ENCODE measurements at places on chromosomes 2 and 18.

GRCh38 chr2:85405201-85406059 is 4.7 kb downstream of the CAPG start:
- peak; percentile 65 for DNase-seq

DNA sequence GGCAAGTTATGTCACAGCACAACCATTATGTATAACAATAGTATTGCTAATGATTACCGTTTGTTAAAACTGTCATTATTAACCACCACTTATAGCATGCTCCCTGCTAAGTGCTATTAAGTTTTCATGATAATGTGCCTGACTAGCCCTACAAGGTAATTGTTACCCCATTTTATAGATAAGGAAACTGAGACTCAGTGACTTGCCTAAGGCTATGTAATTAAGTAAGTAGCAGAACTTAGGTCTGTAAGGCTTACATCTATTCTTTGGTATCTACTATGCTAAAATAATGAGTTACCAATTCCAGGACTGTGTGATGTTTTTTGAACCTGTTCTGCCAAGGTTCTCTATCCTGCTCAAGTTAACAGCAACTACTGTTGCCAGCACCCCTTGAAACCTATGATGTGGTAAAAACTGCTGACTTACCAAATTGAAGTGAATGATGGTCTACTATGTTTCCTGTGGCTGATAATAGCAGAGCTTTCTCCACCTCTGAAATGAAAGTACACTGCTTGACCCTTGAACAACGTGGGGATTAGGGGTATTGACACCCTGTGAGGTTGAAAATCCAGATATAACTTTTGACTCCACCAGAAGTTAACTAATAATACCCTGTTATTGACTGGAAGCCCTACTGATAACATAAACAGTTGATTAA is 18.2 kb downstream of the ACVR2A start:
- peak; percentile 13 for DNase-seq

- no peak for DNase-seq
Measured at GRCh38 chr2:97963880-97964279, 31.9 kb downstream of the TMEM131 start.

GRCh38 chr18:8709248-8710059 is 4.1 kb downstream of the MTCL1 start:
- DNase-seq, result no peak

DNA sequence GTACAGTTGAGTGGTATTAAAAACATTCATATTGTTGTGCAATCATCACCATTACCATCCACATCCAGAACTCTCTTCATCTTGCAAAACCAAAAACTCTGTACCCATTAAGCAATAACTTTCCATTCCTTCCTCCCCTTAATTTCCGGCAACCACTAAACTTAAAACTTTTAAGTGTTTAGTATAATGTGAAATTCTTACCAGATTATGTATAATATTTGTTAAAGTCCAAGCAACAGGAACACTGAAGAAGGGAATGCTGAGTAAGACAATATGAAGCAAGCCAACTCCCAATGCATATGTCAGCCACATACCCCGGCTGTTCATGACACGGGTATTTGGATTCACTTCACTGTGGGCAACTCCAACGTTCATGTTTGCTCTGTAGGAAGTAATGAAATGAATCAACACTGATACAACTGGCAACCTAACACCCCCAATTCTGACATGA is 1.9 kb downstream of the ORMDL1 start:
- DNase-seq, result no peak

DNA sequence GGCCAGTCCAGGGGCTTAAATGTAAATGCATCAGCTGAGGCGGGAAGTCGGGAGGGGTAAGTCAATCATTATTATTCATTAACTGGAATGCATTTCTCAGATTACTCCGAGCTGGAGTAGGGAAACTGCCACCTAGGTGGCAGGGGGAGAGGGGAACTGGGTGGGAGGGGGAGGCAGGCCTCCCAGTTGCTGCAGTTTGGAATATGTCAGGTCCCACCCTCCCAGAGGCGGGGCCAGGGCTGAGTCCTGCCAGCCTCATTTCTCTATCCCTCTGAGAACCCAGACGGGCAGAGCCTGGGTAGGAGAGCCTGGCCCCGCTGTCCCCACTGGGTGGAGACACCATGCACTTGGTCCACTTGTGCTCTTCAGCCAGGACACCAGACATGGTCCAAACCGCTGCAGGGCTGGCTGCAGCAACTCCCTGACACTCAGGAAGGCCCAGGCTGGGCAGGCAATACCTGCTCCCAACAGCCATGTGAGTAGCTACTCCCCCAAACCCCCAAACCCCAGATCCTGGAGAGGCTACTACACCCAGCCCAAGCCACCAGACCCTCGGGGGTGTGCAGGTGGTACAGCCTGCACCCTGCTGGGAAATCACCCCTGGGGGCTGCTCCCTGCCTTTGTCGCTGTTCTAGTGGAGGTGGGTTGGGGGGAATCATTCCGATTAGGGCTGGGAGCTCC is at the start of gene GPBAR1:
Gene GPBAR1 (plus strand): TSS at position 274 of the 681 bp plus-strand sequence. CDS start 1,710 bp downstream, outside the sequence.
- DNase-seq, result no peak

GRCh38 chr18:74333091-74333490 is 17.5 kb downstream of the C18orf63 start:
- DNase-seq, result no peak

Measured in M059J (cell line).